ENCODE measurements at places on chromosomes 16 and 17. TPM values are rescaled to one million over a fixed set of nuclear protein-coding genes. Genes with fewer than 3 reads are reported as not detected.

DNA sequence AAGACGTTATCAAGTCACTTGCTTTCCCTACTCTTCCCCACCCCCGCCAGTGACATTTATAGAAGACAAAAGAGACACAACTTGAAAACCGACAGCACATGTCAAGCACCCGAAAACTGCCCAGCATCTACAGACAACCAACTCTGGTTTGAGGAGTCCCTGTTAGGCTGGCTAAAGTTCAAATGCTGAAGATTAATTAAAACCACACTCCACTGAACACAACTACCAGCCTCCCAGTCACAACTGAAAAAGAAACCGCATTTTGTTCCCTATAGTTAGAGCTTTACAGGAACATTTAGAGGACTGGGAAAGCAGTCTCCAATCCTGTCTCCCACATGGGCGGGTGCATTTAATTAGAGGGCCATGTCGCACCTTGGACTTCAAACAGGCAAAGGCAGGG, 73.0 kb upstream of the COX10 start:
- DNase-seq, result no peak

GRCh38 chr17:28334171-28334570, 1.1 kb downstream of the IFT20 start:
- DNase-seq, result no peak

GRCh38 chr16:31698901-31699300, 171.2 kb downstream of the AHSP start:
- no peak for DNase-seq

GRCh38 chr16:72561-73548, at the start of gene RHBDF1:
Gene RHBDF1 (minus strand): TSS chr16:72631. CDS start chr16:65015, 7,616 bp downstream.
- DNase-seq, result no peak

DNA sequence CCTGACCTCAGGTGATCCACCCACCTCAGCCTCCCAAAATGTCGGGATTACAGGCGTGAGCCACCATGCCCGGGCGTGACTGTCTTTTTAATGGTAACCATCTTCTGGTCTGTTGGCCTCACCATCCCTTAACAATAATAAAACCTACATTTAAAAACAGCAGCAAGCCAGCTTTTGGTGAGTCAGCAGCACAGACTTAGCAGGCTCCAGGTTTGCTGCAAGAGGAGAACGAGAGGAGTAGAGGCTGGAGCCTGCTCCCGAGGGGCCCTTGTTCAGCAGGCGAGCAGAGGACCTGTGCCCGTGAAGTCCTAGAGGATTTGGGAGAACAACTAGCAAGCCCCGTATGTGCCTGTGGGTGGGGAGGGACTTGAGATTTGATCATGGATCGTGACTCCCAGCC, 35.7 kb downstream of the MYH13 start:
- DNase-seq, result no peak

- DNase-seq, result no peak
These were observed 60.8 kb downstream of the WIPI1 start for GRCh38 chr17:68396226-68397107.

DNA sequence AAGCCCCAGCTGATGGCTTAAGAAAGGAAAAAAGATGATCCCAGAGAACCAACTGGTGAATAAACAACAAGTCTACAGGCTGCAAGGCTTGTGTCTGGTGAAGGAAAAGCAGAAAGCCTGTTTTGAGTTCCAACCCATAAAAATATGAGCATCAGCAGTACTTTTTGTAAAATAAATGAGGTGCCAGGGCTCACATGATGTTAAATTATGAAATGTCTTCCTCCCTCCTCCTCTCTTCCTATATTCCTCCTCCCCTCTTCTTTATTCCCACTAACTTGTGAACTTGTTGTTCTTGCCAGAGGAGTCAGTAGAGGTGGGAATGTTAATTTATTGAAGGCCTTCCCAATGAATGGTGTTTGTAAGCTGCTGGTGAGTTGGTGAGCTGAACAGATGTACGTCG, 212.2 kb upstream of the CDH11 start:
- no peak for DNase-seq

The WFIKKN1 gene
- 0.47 TPM for total RNA-seq

The GAST gene
- not detected for total RNA-seq

The SSTR5 gene
- total RNA-seq, result not detected

The PLD6 gene
- total RNA-seq, result 3.8 TPM

The FBXO39 gene
- 1.5 TPM for total RNA-seq

The LRRC37A2 gene
- 16.3 TPM for total RNA-seq

The MPP2 gene
- total RNA-seq, result 1.8 TPM

The IL34 gene
- 0.42 TPM for total RNA-seq

The FOXF1 gene
- not detected for total RNA-seq

All from activated CD8-positive, alpha-beta T cell treated with anti-CD3 and anti-CD28 coated beads, Interleukin-2, amount 10 ng/mL, durations not matched to agents 7 days and 5 days (primary cell).